ENCODE measurements at places on chromosomes 12 and 14. TPM values are rescaled to one million over a fixed set of nuclear protein-coding genes. Genes with fewer than 3 reads are reported as not detected.

DNA sequence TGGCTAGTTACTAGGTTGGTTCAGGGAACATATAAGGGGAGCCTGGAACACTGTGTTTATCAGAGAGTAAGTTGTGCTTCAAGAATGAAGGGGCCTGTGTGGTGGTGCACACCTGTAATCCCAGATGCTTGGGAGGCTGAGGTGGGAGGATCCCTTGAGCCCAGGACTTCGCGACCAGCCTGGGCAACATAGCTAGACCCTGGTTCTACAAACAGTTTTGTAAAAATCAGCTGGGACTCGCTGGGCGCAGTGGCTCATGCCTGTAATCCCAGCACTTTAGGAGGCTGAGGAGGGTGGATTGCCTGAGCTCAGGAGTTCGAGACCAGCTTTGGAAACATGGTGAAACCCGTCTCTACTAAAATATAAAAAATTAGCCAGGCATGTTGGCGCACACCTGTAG lies 42.1 kb upstream of the GPR132 start:
- no peaks in the 10 kb centered on the region for H3K36me3 ChIP-seq
- no peaks in the 10 kb centered on the region for H3K4me1 ChIP-seq
- no peak for DNase-seq
- no peak overlapping the region for H3K4me3 ChIP-seq
- no peak overlapping the region for H3K27ac ChIP-seq
- H3K27me3 ChIP-seq = no peaks in the 10 kb centered on the region

DNA sequence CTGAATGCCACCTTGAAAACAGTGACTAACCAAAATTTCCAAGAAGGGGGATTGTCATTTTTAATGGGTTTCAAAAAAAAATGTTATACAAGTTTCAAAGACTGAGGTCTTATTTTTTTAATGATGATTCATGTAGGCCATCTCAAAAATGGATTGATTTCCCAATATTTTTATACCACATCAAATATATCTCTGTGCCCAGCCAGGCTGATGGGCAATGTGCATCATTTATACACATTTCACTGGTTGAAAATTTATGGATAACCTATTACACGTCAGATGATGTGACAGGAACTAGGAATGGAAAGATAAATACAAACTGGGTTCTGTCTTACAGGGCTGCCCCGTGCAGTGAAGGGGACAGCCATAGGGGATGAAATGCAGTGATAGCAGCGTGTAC lies 112.7 kb upstream of the TMPO start:
- no peaks in the 10 kb centered on the region for H3K36me3 ChIP-seq
- H3K27ac ChIP-seq = no peak overlapping the region
- H3K4me3 ChIP-seq = no peak overlapping the region
- H3K4me1 ChIP-seq = peaks cover 12% of the 10 kb centered on the region
- no peaks in the 10 kb centered on the region for H3K27me3 ChIP-seq
- DNase-seq = no peak

- peaks cover 7% of the 10 kb centered on the region for H3K4me1 ChIP-seq
- no peak overlapping the region for H3K4me3 ChIP-seq
- no peaks in the 10 kb centered on the region for H3K36me3 ChIP-seq
Measured at GRCh38 chr14:93281937-93282336, 50.9 kb downstream of the BTBD7 start.

DNA sequence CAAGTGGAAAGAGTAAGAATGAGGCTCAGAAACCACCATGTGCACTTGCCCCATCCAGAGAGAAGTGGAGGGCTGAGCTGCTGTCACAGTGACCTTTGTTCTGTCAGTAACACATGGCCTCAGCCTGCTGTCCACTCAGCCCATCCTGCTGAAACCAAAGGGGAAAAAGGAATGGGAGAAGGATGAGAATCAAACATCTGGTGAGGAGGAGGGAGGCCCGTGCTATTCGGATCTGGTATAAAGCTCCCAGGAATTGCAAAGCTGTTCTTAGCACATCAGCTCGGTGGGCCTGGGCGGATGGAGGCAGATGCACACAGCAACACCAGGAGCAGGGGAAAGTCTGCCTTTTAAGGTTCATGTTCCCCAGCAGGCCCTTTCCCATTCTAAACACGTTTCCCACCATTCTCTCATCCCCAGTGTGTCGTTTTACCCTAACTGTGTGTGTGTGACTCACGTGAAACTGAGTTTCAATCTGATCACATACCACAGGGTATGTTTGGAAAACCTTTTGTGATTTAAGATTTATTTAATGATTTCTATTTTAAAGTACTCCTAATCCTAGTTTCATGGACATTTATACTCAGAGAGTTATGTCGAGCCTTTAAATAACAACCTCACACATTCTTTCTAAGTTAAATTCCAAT lies 36.8 kb downstream of the RTRAF start:
- H3K36me3 ChIP-seq = peaks cover 26% of the 10 kb centered on the region
- H3K27ac ChIP-seq = peak overlapping the region; percentile 18
- H3K4me3 ChIP-seq = no peak overlapping the region
- no peaks in the 10 kb centered on the region for H3K27me3 ChIP-seq
- H3K4me1 ChIP-seq = peaks cover 19% of the 10 kb centered on the region

DNA sequence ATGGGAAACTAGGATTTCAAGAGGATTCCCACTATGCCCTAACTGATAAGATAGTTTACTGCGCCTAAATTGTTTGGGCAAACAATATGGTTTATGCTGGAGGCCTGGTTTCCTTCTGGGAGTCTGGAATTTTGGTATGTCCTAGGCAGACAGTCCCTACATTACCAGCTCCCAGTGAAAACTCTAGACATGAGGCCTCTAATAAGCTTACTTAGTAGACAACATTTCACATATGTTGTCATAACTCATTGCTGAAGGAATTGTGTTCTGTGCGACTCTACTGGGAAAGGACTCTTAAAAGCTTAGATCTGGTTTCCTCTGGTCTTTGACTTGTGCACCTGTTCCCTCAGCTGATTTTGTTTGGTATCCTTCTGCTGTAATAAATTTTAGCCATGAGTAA lies 18.0 kb upstream of the PRPF39 start:
- no peaks in the 10 kb centered on the region for H3K36me3 ChIP-seq
- no peak overlapping the region for H3K4me3 ChIP-seq
- H3K27ac ChIP-seq = no peak overlapping the region
- no peaks in the 10 kb centered on the region for H3K4me1 ChIP-seq
- no peaks in the 10 kb centered on the region for H3K27me3 ChIP-seq

DNA sequence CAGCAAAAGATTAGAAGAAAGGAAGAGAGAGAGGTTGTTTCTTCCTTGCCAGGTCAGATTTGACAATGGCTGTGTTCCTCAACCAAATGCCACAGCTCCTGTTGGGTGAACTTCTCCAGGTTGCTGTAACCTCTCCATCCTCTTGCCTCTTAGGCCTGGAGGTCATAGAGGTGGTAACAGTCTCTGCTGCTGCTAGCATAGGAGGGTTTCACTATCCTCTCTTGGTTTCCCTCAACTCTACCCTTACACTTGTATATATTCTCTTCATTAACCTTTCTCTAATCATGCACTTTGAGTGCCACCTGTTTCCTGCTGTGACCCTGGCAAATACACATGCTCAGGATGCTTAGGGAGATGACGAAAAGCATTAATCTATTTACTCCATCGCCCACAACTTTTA lies 67.7 kb upstream of the HIF1A start:
- no peak for DNase-seq
- no peaks in the 10 kb centered on the region for H3K27me3 ChIP-seq
- no peaks in the 10 kb centered on the region for H3K4me1 ChIP-seq
- H3K36me3 ChIP-seq = no peaks in the 10 kb centered on the region

- no peak overlapping the region for H3K4me3 ChIP-seq
- H3K27ac ChIP-seq = no peak overlapping the region
- peak; percentile 89 for DNase-seq
- H3K36me3 ChIP-seq = no peaks in the 10 kb centered on the region
- no peaks in the 10 kb centered on the region for H3K27me3 ChIP-seq
- H3K4me1 ChIP-seq = peaks cover 10% of the 10 kb centered on the region
Measured at GRCh38 chr14:96100161-96101064, 61.3 kb downstream of the C14orf132 start.

GRCh38 chr12:50706606-50707005 lies 57.3 kb upstream of the ATF1 start:
- H3K27ac ChIP-seq = no peak overlapping the region
- DNase-seq = no peak
- no peaks in the 10 kb centered on the region for H3K4me1 ChIP-seq
- H3K36me3 ChIP-seq = peaks cover 3% of the 10 kb centered on the region
- H3K27me3 ChIP-seq = no peaks in the 10 kb centered on the region

- no peaks in the 10 kb centered on the region for H3K27me3 ChIP-seq
- DNase-seq = no peak
- H3K4me1 ChIP-seq = peaks cover 21% of the 10 kb centered on the region
- no peak overlapping the region for H3K4me3 ChIP-seq
Measured at GRCh38 chr14:73465823-73466532, 7.6 kb upstream of the NUMB start.

GRCh38 chr12:24270464-24270863 lies 321.0 kb upstream of the SOX5 start:
- H3K36me3 ChIP-seq = no peaks in the 10 kb centered on the region
- no peak overlapping the region for H3K4me3 ChIP-seq
- no peaks in the 10 kb centered on the region for H3K27me3 ChIP-seq
- DNase-seq = no peak
- no peaks in the 10 kb centered on the region for H3K4me1 ChIP-seq

DNA sequence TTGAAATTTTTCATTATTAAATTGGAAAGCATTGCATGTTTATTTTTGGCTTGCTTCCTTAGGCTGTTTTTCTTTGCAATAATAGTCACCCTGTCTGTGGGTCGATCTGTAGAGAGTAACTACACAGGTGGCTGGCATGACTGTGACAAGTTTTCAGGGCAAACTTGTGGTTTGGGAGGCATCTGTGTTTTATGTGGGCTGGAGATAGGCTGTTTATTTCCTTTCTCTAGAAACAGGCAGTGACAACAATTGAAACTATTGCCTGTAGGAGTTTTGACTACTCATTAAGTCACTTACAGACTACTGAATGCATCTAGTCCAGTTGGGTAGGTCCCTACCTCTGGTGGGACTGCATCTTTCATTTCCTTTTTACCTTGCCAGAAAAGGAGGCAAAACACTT lies 155.6 kb downstream of the DYRK2 start:
- no peak overlapping the region for H3K27ac ChIP-seq
- peaks cover 15% of the 10 kb centered on the region for H3K4me1 ChIP-seq

- H3K27ac ChIP-seq = peak overlapping the region; percentile 97
- H3K4me1 ChIP-seq = peaks cover 31% of the 10 kb centered on the region
- H3K36me3 ChIP-seq = no peaks in the 10 kb centered on the region
- peak overlapping the region; percentile 97 for H3K4me3 ChIP-seq
Measured at GRCh38 chr12:56629459-56630179, 507 bp downstream of the BAZ2A start.

GRCh38 chr14:95902273-95902826 lies 25.7 kb downstream of the TUNAR start:
- H3K4me1 ChIP-seq = no peaks in the 10 kb centered on the region
- no peaks in the 10 kb centered on the region for H3K36me3 ChIP-seq
- H3K27me3 ChIP-seq = no peaks in the 10 kb centered on the region
- H3K4me3 ChIP-seq = no peak overlapping the region

- H3K4me3 ChIP-seq = no peak overlapping the region
- no peaks in the 10 kb centered on the region for H3K27me3 ChIP-seq
- DNase-seq = no peak
Measured at GRCh38 chr12:4177262-4177661, 96.3 kb upstream of the CCND2 start.

DNA sequence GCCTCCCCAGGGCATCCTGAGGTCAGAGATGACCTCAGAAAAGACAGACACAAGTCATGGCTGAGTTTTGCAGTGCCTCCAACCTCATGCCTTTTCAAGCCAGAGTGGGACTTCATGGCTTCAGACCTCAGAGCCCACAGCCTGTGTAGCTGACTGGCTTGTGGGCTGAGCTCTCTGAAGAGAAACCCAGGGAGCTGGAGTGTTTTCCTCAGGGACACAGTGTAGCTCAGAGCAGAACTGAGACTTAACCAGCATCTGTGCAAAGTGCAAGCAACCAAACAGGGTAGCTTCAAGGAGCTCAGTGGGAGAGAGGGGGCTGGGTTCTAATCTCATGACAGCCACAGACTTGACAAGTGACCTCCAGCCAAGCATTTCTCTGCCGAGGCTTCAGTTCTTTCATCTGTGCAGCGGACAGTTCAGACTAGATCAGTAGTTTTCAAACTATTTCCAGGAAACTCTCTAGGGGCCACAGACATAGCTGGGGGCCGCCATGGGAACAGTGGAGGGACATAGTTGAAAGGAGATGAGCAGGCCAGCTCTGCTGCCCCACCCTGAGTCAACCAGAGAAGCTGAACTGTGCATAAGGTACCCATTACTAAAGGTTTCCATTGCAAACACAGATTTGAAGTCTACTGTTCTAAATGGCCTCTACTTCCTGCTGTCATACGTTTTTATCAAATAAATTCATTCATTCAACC lies 80.0 kb downstream of the LGMN start:
- no peaks in the 10 kb centered on the region for H3K27me3 ChIP-seq
- no peaks in the 10 kb centered on the region for H3K4me1 ChIP-seq
- H3K27ac ChIP-seq = no peak overlapping the region
- DNase-seq = no peak

GRCh38 chr12:69671597-69671996 lies 27.5 kb downstream of the BEST3 start:
- DNase-seq = peak; percentile 18
- H3K27me3 ChIP-seq = no peaks in the 10 kb centered on the region
- no peak overlapping the region for H3K27ac ChIP-seq
- no peak overlapping the region for H3K4me3 ChIP-seq
- no peaks in the 10 kb centered on the region for H3K36me3 ChIP-seq
- H3K4me1 ChIP-seq = no peaks in the 10 kb centered on the region

DNA sequence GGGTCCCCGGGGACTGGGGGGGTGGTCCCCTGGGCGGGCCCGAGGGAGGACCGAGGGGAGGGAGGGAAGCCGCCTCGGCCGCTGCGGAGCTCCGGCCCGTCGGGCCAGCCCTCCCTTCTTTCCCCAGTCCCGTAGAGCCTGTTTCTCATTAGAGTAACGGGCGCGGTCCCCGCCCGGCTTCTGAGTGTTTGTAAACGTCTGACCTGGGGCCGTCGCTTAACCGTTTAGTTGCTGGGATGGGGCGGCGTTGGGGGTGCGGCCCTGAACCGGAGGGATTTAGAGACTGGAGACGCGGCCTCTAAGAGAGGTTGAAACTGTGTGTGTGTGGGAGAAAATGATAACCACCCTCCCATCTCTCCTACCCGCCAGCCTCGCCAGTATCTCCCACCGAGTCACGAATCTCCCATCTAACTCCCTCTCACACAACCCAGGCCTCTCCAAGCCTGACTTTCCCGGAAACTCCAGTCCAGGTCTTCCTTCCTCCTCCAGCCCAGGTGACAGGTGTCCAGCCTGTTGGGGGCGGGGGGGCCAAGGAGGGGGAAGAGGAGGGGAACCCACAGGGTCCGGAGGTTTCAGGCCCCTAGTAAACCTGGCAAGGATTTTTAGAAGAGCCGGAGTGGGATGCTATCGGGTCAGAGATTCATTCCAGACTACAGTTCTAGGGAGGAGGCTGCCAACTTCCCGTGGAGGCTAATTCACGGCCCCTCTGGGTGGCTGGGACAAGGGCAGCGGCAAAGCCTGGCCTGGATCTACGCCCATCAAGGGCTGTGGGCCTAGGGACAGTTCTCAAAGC lies 1.1 kb upstream of the NFATC4 start:
- DNase-seq = peak; percentile 97
- H3K27me3 ChIP-seq = no peaks in the 10 kb centered on the region
- peak overlapping the region; percentile 95 for H3K27ac ChIP-seq
- H3K36me3 ChIP-seq = no peaks in the 10 kb centered on the region
- peak overlapping the region; percentile 80 for H3K4me3 ChIP-seq

The FGF23 gene
- not detected for total RNA-seq

The NPFF gene
- not detected for total RNA-seq

The LIN7A gene
- 7.9 TPM for total RNA-seq

The TCL1B gene
- not detected for total RNA-seq

The KCNA1 gene
- 0.27 TPM for total RNA-seq

The UNC119B gene
- 65.3 TPM for total RNA-seq

The RERG gene
- 3.2 TPM for total RNA-seq
